Natural killer cell (primary cell): ENCODE measurements at places on chromosomes 5 and 9. TPM values are rescaled to one million over a fixed set of nuclear protein-coding genes. Genes with fewer than 3 reads are reported as not detected.

GRCh38 chr5:106258591-106259125 is 1412.1 kb downstream of the EFNA5 start:
- no peak for DNase-seq

GRCh38 chr5:17020678-17021601 is 84.9 kb upstream of the MYO10 start:
- DNase-seq = no peak

GRCh38 chr5:16819522-16820167 is 116.4 kb downstream of the MYO10 start:
- DNase-seq = no peak

- peak; percentile 65 for DNase-seq
Observed at GRCh38 chr9:95506678-95507463, 9.9 kb downstream of the PTCH1 start.

GRCh38 chr9:135343837-135344522 is 135.6 kb upstream of the PPP1R26 start:
- peak; percentile 60 for DNase-seq

- DNase-seq = peak; percentile 15
Observed at GRCh38 chr9:93110311-93110855, 14.4 kb downstream of the CARD19 start.

The ZDHHC11 gene
- total RNA-seq = 2.2 TPM

The RANBP17 gene
- total RNA-seq = 11.2 TPM

The TGFBI gene
- total RNA-seq = 6.7 TPM

The KIAA1958 gene
- 5.5 TPM for total RNA-seq

The TMEM215 gene
- total RNA-seq = not detected

The CAMLG gene
- total RNA-seq = 23.5 TPM

The SPAG8 gene
- 2.4 TPM for total RNA-seq
